Fibroblast of skin of right quadriceps (primary cell): ENCODE measurements at places on chromosomes 12 and 14.

DNA sequence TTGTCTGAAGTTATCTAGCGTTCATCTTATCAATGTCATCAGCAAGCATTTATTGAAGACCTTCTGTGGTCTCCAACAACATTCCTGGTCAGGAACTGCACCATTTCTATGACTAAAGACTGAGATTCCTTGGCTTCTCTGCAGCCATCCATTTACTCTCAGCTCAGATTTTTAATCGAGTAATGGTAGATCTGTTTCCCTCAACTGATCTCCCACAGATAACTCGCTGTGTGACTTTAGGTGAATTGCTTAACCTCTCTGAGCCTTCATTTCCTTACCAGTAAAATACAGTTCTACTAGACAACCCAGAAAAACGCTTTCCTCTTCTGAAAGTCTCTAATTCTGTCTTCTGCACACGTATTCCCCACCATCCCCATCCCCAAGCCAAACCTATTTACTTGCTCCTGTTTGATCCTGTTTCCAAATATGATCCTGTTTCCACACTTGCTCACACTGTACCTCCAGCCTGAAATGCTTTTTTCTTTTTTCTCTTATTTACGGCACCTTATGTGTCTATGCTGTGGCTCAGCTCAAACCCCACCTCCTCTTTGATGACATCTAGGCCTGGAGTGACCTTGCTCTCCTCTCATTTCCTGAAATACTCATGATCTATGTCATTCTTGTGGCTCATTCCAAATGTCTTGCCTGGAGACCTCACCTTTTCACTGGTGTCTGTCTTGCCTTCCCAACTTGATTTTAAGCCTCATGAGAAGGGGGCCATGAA, 21.8 kb downstream of the PLXNC1 start:
- DNase-seq = peak; percentile 45

DNA sequence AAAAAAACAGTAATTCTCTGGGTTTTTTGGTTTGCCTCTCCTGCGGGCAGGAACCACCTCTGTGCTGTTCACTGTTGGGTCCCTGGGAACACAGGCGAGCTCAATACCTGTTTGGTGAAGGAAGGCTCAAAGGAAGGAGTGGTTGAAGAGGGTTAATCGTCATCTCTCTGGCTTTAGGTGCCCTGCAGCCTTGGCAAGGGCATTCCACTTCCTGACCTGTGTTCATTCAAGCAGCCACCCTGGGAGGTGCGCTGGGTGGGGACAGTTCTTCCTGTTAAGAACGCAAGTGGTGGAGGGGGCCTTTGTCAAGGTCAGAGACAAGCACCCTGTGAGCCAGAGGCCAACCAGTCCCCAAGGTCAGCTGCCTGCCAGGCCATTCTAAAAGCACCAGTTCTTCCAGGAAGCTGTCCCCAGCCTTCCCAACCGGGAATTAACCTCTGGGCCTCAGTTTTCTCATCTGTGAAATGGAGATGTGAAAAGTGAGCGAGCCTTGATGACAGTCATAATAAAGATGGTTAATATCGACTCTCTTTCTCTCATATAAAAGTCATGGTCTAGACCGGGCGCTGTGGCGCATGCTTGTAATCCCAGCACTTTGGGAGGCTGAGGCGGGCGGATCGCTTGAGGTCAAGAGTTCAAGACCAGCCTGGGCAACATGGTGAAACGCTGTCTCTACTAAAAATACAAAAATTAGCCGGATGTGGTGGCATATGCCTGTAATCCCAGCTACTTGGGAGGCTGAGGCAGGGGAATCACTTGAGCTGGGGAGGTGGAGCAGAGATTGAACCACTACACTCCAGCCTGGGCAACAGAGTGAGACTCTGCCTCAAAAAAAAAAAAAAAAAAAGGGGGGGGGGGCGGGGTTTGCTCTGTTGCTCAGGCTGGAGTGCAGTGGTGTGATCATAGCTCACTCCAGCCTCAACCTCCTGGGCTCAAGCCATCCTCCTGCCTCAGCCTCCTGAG, 6.1 kb downstream of the RHOF start:
- DNase-seq = no peak

DNA sequence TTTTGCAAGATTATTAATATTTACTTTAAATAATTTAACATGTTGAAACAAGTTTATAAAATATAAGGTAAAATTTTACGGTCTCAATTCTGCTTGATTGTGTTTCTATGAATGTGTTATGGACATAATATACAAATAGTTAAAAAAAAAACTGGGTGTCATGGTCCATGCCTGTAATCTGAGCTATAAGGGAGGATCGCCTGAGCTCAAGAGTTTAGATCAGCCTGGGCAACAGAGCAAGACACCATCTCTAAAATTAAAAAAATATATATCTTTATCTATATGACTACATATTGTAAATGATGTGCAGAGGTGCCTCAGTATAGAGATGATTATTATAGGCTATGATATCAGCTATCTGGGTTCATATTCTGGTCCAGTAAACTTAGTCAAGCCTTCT, 9.9 kb downstream of the PAPOLA start:
- DNase-seq = no peak

DNA sequence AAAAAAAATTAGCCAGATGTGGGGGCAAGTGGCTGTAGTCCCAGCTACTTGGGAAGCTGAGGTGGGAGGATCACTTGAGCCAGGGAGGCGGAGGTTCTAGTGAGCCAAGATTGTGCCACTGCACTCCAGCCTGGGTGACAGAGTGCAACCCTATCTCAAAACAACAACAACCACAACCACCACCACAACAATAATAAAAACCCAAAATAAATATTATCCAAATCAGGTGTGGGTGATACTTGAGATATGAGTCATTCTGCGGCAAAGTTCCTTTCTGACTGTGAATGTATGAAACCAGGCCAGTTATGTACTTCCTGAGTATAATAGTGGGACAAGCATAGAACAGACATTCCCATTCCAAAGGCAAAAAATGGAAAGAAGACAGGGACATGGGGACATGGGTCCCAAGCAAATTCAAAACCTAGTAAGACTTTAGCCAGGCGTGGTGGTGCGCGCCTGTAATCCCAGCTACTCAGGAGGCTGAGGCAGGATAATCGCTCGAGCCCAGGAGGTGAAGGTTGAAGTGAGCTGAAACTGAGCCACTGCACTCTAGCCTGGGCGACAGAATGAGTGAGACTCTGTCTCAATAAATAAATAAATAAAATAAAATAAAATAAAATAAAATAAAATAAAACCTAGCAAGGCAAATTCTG, 9.7 kb upstream of the ERC1 start:
- DNase-seq = no peak

- peak; percentile 64 for DNase-seq
Observed at GRCh38 chr12:55736780-55737580, 5.9 kb upstream of the GDF11 start.
